ENCODE measurements at places on chromosomes 16 and 17.

DNA sequence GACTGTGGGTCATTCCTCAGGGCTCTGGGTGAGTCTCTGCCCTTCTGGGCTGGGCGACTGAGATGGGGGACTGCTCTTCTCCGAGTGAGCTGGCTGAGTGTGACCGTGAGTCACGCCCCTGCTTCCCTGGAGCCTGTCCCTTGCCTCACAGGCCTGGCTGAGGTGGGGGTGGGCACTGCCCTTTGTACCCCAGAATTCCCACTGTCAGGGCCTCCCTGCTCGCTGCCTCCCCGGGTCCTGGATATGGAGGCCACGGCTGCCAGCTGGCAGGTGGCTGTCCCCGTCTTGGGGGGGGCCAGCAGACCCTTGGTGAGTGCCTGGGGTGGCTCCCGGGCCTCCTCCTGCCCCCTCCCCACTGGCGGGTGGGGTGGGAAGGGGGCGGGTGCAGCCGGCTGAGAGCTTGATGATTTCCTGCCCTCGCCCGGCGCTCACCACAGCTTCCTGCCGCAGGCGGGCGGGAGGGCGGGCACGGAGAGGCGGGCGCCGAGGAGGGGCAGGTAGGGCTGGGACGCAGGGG is at the start of gene LAT:
LAT (plus strand) TSS at position 434 of the 517 bp plus-strand sequence. CDS start 366 bp downstream, outside the sequence.
- H3K27ac ChIP-seq: peak within 1 kb of the TSS; percentile 72
- H3K4me3 ChIP-seq: peak within 1 kb of the TSS; percentile 88
- DNase-seq: peak; percentile 71
- no peaks in the 10 kb centered on the region for H3K27me3 ChIP-seq
- peaks cover 42% of the 10 kb centered on the region for H3K4me1 ChIP-seq

DNA sequence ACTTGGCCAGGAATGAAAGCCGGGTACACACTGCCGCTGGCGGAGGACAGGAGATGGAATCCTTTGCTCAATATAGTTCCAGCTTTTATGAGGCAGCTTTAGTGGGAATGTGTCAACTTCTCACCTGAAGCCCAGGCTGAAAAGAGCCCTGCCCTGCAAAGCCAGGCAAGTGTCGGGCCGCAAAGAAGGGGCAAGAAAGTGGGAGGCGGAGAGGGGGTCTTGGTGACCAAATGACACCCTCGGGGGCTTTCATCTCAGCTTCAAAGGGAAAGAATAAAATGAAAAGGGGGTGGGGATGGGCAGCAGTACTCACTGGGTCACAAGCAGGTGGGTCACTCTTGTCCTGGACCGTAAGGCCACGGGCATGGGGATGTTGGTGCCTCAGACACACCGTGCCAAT is 62.9 kb downstream of the C16orf95 start:
- no peaks in the 10 kb centered on the region for H3K27me3 ChIP-seq
- no peaks in the 10 kb centered on the region for H3K36me3 ChIP-seq
- DNase-seq: no peak
- no peak overlapping the region for H3K27ac ChIP-seq
- no peaks in the 10 kb centered on the region for H3K4me1 ChIP-seq
- H3K4me3 ChIP-seq: no peak overlapping the region

GRCh38 chr17:7834542-7834956 is 532 bp downstream of the KDM6B start:
- peaks cover 37% of the 10 kb centered on the region for H3K4me1 ChIP-seq
- no peak for DNase-seq
- H3K27me3 ChIP-seq: peaks cover 5% of the 10 kb centered on the region
- peak overlapping the region; percentile 86 for H3K4me3 ChIP-seq

- H3K27me3 ChIP-seq: no peaks in the 10 kb centered on the region
- no peak overlapping the region for H3K4me3 ChIP-seq
- no peak for DNase-seq
These were observed 49.6 kb downstream of the KCNJ12 start for GRCh38 chr17:21425736-21426135.

DNA sequence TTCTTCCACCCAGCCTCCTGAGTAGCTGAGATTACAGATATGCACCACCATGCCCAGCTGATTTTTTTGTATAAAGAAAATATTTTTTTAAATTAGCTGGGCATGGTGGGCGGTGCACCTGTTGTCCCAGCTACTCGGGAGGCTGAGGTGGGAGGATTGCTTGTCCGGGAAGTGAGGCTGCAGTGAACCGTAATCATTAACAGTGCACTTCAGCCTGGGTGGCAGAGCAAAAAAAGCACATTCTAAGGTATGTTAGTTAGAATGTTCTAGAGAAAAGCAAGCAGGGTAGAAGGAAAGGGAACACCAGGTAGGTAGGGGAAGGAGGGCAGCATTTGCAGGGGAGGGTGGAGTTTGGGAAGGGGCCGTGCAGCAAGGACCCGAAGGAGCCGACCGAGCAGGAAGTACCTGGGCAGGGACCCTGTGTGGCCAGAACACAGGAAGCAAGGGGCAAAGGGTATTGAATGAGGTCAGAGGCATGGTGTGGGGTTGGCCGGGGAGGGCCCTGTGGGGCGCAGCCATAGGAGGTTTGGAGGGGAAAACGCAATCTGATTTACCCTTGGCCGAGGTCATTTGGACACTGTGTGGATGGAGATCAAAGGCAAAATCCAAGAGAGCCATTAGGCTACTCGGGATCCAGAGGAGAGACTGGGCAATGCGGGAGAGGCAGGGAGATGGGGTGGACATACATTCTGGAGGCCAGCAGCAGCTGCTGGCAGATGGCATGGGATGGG is 2.3 kb downstream of the C17orf99 start:
- DNase-seq: no peak
- H3K36me3 ChIP-seq: no peaks in the 10 kb centered on the region
- peaks cover 19% of the 10 kb centered on the region for H3K4me1 ChIP-seq
- no peak overlapping the region for H3K4me3 ChIP-seq
- H3K27me3 ChIP-seq: no peaks in the 10 kb centered on the region

DNA sequence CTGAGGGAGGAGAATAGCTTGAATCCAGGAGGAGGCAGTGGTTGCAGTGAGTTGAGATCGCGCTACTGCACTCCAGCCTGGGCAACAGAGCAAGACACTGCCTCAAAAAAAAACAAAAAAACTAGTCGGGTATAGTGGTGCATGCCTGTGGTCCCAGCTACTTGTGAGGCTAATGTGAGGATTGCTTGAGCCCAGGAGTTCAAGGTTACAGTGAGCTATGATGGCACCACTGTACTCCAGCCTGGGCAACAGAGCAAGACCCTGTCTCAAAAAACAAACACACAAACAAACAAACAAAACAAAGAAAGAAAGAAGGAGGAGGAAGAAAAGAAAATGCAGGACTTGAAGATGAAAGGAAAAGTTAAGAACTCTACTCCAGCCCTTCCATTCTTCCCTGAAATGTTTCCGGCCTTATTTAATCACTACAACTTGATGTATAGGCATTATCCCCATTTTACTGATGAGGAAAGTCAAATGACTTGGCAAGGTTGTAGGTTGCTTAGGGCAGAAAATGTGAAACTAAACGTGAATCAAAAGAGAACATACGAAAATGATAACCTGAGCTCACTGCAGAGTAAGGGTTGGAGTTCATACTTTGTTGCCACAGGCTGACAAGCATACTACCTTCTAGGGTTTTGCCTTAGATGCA is 30.0 kb downstream of the PSME3IP1 start:
- no peak overlapping the region for H3K27ac ChIP-seq
- H3K4me3 ChIP-seq: no peak overlapping the region
- peaks cover 26% of the 10 kb centered on the region for H3K36me3 ChIP-seq
- peaks cover 13% of the 10 kb centered on the region for H3K4me1 ChIP-seq

GRCh38 chr16:80150978-80151721 is 389.6 kb upstream of the DYNLRB2 start:
- no peak overlapping the region for H3K4me3 ChIP-seq
- DNase-seq: no peak
- H3K27me3 ChIP-seq: no peaks in the 10 kb centered on the region
- H3K27ac ChIP-seq: no peak overlapping the region
- no peaks in the 10 kb centered on the region for H3K36me3 ChIP-seq
- H3K4me1 ChIP-seq: no peaks in the 10 kb centered on the region

DNA sequence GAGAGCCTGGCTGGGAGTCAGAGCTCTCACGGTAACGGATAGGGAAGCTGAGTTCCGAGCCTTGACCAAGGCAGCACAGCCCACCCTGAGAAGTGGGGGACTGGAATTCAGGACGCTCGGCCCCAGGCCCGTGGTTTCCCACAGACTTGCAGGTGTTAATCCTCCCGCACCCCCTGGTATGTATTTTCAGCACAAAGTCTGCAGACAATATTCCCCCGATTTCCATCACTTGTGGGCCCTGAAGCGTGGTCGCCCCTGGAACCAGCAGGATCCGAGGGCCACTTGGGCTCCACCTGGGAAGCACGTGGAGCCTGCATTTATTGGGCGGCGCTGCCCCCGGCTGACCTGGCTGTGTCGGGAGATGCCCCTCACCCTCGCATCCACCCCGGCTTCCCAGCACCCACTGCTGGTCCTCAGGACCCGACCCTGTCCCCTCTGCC is 60.2 kb downstream of the WSB1 start:
- H3K4me3 ChIP-seq: peak overlapping the region; percentile 80
- peak overlapping the region; percentile 90 for H3K27ac ChIP-seq
- no peaks in the 10 kb centered on the region for H3K27me3 ChIP-seq
- no peak for DNase-seq
- H3K36me3 ChIP-seq: no peaks in the 10 kb centered on the region

GRCh38 chr16:78574571-78574970 is 475.1 kb downstream of the WWOX start:
- no peak overlapping the region for H3K27ac ChIP-seq
- no peaks in the 10 kb centered on the region for H3K4me1 ChIP-seq
- no peaks in the 10 kb centered on the region for H3K36me3 ChIP-seq
- no peak overlapping the region for H3K4me3 ChIP-seq
- H3K27me3 ChIP-seq: no peaks in the 10 kb centered on the region
- no peak for DNase-seq

DNA sequence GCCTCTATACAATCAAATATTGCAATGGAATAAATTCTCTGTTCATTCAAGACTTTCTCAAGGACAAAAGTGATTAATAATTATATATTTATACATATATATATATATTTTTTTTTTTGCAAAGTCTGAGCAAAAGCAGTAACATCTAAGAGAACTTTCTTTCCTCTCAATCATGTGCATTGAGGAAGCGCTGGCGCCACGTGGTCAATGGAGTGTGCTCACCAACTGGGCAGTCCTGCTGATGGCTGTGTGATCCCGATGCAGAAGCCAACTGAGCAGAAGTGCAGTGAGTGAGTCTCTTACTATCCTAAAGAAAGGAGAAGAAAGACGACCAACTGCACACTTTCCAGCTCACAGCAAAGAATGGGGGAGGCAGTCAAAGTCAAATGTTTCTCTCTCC is 37.2 kb upstream of the ULK2 start:
- peaks cover 35% of the 10 kb centered on the region for H3K36me3 ChIP-seq
- H3K27ac ChIP-seq: no peak overlapping the region
- no peaks in the 10 kb centered on the region for H3K4me1 ChIP-seq
- H3K27me3 ChIP-seq: no peaks in the 10 kb centered on the region

DNA sequence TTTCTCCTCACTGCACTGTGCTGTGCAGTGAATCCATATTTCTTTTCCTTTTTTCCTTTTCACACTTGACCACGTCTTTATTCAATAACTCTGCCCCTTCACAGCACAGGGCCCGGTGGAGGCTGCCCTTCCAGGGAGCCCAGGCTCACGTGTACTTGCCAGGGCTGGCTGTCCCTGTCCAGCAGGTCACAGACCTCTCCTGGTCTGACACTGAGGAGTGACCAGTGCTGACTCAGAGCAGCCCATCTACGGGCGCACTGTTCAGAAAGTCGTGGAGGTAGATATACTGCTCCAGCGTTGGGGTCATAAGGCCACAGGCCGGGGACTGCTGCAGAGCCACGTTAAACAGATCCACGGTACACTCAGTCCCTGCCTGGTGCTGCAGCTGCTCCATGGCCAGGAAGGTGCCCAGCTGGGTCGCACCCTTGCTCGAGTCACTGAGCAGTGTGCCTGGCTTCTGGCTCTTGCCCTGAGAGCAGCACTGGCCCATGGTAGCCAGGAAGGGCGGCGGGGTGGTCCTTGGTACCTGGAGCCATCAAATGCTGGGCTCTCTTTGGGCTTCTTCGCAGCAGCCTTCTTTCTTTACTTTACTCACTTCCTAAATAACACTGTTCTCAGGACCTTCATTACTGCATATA is 531.7 kb downstream of the CDH13 start:
- H3K27ac ChIP-seq: no peak overlapping the region
- H3K4me3 ChIP-seq: no peak overlapping the region
- H3K27me3 ChIP-seq: no peaks in the 10 kb centered on the region
- H3K36me3 ChIP-seq: no peaks in the 10 kb centered on the region

- H3K4me3 ChIP-seq: peak overlapping the region; percentile 82
- no peak for DNase-seq
- H3K27ac ChIP-seq: peak overlapping the region; percentile 95
- no peaks in the 10 kb centered on the region for H3K27me3 ChIP-seq
- H3K4me1 ChIP-seq: peaks cover 26% of the 10 kb centered on the region
- H3K36me3 ChIP-seq: peaks cover 30% of the 10 kb centered on the region
These were observed 725 bp upstream of the CASC3 start for GRCh38 chr17:40139566-40140058.
